Hypothalamus (tissue), 51 donors: ENCODE measurements at places on chromosomes 7 and 10.

- no peak for DNase-seq
Measured at GRCh38 chr7:128106821-128107220, 75.6 kb upstream of the LRRC4 start.

DNA sequence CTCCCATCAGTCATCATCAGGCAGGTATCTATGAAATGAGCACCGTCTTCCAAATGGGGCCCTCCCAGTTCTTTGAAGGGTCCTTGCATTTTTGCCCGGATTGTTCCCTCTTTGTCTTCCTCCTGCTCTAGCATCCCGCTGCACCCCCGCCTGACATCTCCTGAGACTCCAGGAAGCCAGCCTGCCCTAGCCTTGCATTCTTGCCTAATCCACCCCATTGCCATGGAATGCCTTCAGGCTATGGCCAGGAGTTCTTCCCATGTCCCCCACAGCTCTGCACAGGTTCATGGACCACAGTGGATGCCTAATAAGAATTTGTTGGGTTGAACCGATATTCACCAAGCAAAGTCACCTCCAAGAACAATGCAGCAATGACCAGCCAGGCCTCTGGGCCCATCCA, 62.1 kb downstream of the ZMIZ1 start:
- DNase-seq = no peak

DNA sequence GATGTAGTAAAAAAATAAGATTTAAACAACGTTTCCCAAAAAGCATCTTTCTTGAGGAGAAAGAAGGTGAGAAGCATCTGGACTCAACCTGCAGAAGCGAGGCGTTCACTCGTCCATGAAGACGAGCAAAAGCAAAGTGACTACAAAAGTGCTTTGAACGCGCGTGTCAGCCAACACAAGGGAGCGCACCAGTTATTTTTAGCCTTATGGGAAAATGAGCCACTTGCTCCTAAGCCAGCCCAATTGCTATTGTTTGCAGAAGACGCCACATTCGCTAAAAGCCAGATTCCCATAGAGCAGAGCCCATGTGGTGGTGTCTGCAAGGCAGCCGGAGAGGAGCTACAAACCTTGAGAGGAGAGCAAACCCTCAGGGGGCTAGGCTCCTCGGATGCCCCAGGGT, 122.5 kb downstream of the FAM53B start:
- no peak for DNase-seq

- no peak for DNase-seq
Measured at GRCh38 chr10:122911889-122912484, 1.6 kb downstream of the FAM24A start.

GRCh38 chr7:32511791-32512190, 16.5 kb downstream of the AVL9 start:
- DNase-seq = no peak

GRCh38 chr10:61463035-61463909, 10.1 kb upstream of the TMEM26 start:
- no peak for DNase-seq

DNA sequence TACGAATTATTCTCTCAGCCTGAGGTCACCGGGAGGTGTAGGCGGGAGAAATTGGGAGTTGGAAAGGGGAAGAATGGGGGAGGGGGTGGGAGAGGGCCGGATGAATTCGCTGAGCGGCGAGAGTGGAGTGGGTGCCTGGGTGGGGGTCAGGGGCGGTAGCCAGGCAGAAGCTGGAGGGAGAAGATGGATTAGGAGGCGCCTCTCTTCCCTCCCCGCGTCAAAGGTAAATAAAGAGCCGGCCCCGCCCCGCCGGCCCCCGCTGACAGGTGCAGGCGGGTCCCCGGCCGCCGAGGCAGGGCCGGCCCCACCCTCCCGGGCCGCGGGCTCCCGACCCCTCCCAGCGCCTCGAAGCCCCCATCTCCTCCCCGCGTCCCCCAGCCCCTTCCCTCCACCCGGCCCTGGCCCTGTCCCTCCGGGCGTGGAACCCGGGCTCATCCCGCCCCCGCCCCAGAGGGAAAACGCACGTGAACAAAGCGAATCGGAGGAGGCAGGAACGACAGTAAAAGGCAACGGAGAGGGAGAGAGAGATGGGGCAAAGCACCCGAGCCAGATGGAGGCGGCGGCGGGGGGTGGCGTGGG, 872 bp downstream of the FAM131B start:
- DNase-seq = no peak
